ENCODE measurements at places on chromosomes 7 and 10.

DNA sequence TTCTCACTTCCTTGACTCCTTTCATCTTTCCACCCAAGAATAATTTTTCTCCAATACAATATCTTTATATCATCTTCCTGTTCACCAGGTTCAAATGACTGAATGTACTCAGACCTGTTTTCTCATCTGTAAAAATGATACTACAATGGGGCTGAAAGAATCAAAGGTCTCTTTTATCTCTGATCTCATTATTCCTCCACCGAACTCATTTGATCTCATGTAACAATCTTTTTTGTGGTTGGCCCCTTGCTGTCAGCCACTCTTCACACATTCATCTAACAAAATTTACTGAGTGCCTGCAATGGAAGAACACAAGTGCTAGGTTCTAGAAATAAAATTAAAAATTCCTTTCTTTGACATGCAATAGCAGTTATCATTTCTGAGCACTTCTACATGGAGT, 65.0 kb downstream of the GRM8 start:
- no peak for DNase-seq

GRCh38 chr7:66099551-66100407, 14.9 kb upstream of the CRCP start:
- peak; percentile 12 for DNase-seq

DNA sequence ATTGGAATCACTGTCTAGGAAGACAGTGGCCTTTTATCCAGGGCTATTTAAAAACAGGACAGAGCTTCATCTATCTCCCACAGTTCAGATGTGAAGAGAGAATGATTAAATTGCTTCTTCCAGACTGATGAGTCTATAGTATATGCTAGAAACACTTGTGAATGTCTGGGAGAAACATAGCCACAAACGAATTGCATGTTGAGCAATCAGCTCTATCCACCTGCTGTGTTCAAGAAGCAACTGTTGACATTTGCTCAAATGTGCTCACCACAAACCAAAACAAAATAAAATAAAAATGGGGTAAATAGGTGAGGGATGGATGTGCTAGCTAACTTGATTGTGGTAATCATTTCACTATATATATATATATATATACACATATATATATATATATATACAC, 195.1 kb downstream of the HECW1 start:
- no peak for DNase-seq

GRCh38 chr7:3592401-3593134, 291.5 kb downstream of the SDK1 start:
- DNase-seq = no peak

DNA sequence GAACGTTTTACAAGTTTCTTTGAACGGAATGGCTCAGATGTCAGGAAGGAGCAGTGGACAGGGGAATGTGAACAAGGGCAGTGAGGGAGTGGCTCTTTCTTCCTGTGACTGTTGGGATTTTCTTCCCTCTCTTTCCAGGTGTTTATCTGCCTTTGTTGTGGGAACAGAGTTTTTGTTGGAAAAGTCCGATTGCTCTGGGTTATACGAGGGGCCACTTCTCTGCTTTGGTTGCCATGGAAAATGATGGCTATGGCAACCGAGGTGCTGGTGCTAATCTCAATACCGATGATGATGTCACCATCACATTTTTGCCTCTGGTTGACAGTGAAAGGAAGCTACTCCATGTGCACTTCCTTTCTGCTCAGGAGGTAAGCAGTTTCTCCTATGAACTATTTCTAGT, 41.4 kb downstream of the ZRANB1 start:
- DNase-seq = no peak

DNA sequence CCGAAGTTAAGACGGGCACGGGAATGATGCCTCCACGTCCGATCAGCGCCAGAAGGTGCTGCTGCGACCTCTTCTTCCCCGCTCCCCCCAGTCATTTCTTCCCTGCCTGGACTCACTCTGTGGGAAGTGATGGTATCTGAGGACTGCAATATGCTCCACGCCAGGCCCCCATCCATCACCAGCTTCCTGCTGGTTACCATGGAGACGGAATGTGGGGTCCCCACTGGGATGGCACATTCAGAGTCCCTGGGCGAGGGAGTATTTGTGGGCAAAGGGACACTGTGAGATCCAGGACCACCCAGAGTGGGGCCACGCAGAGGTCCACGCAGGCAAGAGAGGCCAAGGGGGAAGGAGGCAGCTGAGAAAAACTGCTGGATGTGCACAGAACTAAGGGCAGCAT, 39.7 kb downstream of the CARD11 start:
- no peak for DNase-seq

GRCh38 chr10:100359529-100360150, 12.6 kb downstream of the SCD start:
- no peak for DNase-seq

DNA sequence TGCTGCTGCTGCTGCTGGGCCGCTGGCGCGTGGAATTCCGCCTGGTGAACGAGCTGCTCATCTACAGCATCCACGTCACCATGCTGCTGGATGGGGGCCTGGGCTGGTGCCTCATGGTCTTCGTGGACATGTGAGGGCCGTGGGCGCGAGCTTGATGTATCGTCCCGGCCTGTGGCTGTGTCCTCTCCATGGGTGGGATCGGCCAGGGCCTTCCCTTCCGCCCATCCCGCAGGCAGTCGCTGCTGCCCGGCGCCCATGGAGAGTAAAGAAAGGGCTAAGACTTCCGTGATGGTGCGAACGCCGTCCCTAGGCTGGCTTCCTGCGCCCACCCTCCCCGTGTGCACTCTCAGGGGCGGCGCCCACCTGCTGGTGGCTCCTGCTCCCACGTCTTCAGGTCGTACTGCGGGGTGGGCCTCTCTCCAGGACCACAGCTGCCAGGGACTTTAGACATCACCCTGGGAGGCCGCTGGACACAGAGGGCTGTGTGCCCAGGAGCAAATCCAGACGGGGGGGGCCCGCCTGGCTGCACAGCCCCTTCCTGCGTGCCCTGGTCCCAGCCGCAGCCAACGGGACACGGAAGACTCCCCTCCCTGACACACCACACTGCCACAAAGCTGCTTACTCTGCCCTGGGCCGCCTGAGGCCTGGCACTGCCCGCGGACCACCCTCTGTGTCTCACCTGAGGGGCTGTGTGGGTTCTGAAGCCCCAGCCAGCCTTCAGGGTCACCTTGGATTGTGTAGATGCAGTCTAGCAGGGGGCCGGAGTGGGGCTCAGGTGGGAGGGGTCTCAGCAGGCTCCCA, 167.5 kb downstream of the SEPTIN7 start:
- DNase-seq = no peak

GRCh38 chr10:76543655-76544054, 1094.0 kb downstream of the KCNMA1 start:
- DNase-seq = no peak

GRCh38 chr10:58932126-58932525, 244.3 kb upstream of the PHYHIPL start:
- DNase-seq = no peak

- DNase-seq = no peak
Observed at GRCh38 chr10:14884082-14884481, 5.4 kb downstream of the SUV39H2 start.

DNA sequence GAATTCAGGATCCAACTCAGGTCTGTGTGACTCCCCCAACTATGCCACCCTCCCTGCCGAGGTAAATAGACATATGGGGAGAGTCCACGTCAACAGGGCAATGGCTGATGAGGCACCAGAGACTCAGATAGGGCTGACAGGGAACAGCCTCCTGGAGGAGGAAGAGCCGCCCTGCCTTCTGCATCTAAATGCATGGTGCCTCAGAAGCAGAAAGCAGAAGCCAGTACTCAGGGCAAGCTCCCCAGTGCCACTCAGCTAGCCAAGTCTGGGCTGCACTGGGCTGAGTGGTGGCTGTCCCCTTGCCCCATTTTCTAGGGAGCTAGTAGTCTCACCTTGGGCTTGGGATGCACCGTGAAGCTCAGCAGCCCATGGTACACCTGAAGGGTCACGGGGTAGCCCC, 11.0 kb downstream of the RRP12 start:
- no peak for DNase-seq

GRCh38 chr10:132860532-132860931, 74.6 kb upstream of the NKX6-2 start:
- DNase-seq = no peak

DNA sequence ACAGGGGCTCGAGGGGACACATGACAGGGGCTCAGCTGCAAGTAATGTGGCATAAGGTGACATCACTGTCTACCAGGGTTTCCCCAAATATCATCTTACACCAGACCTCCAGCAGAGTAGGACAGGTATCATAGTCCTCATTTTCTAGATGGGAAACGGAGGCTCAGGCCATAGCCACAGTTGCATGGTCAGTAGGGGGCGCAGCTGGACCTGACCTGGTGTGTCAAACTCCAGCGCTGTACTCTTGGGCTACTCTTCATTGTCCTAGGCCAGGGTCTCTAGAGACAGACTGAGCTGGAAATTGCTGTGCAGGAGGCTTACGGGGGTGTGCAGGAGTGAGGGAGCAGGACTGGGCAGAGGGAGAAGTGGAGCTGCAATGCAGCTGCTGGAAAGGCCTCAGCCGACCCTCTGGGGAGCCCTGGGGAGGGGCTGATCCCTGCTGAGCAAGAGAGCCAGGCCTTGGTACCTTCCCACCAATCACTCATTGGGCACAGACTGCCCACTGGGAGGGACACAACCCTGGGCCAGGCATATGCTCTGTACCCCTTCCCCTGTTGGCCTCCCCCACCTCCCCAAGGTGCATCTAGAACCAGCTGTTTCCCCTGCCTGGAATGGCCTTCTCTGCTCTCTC, 89.9 kb downstream of the CDH23 start:
- DNase-seq = no peak

GRCh38 chr7:716636-717035, 9.9 kb upstream of the DNAAF5 start:
- DNase-seq = no peak

DNA sequence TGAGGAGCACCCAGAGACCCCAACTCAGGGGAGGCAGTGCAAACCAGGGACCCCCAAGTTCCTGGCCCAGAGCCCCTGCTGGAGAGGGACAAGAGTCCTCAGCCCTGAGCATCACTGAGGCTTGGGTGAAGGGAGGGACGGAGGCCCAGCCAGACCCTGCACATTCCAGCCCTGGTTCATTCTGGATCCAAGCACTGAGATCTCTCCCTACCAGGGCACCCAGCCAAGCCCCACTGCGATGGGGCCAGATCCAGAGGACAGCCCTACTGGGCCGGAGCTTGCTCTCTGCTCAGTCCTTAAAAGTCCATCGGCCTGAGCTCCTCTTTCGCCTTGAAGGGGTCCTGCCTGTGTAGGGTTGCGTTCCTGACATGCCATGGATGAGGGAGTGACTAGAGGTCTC, 40.5 kb upstream of the RABGEF1 start:
- no peak for DNase-seq

DNA sequence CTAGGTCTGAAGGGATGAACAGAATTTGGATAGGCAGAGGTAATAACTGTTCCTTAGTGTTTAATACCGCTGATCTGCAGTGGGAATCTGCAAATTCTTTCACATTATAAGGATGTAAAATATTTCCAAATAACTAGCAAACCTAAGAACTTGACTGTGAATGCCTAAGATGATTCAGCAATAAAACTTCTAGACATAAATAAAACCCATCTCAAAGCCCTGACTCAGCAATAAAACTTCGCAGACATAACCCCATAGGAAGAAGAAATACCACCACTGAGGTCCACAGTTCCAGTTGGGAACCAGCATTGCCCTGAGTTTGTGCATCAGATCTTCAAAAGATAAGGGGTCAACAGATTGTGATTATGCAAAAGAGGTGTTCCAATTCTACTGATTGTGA, 354.2 kb downstream of the GFRA1 start:
- no peak for DNase-seq

Data from activated effector memory CD4-positive, alpha-beta T cell treated with Interleukin-2 at 50 U/mL for 16 hours (primary cell).